CD4-positive, alpha-beta T cell treated with Interleukin-6 at 100 ng/mL for 8 hours (primary cell): ENCODE measurements at places on chromosomes 7 and 10.
A peak's percentile ranks its signal among the peaks of the same experiment; 100 is the strongest.

- DNase-seq = no peak
Observed at GRCh38 chr10:101828766-101829551, 10.7 kb upstream of the OGA start.

DNA sequence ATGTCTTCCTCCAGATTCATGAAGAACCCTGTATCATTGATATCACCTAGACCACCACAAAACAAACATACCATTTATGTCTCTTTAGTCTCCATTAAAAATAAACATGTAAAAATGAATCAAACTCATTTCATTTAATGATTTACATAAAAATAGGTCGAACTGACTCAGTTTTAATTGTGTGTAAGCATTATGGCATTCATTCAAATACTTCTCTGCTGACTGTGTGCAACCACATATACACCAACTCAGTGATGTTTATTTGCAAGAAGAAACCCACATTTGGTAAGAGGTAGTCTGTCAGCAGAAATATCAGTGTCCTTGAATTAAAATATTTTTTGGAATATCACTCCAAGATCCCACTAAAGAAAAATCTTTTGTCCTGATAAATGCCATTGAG lies 30.5 kb downstream of the ABCB1 start:
- DNase-seq = no peak

- no peak for DNase-seq
Observed at GRCh38 chr10:103079946-103080345, 113.1 kb downstream of the NT5C2 start.

- no peak for DNase-seq
Observed at GRCh38 chr10:338171-339037, 203.1 kb downstream of the ZMYND11 start.

DNA sequence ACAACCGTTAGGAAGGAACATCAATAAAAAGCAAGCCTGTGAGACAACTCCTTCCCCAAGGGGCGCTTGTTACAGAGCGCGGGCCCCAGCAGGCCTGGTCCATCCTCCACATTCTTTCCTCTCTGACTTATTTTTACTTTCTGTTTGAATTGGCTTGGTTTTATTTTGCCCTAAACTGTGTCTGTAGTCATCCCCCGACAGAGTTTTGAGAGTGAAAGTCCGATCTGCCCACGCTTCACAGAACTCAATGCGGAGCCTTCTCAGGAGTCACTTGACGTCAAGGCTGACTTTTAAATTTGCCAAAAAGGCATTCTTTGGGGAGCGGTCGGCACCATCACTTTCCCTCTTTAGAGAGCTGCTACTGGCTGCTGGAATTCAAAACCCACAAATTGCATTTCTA lies 150.1 kb upstream of the KLF6 start:
- DNase-seq = peak; percentile 42

GRCh38 chr10:91799612-91799975 lies 1.4 kb downstream of the TNKS2 start:
- DNase-seq = no peak

DNA sequence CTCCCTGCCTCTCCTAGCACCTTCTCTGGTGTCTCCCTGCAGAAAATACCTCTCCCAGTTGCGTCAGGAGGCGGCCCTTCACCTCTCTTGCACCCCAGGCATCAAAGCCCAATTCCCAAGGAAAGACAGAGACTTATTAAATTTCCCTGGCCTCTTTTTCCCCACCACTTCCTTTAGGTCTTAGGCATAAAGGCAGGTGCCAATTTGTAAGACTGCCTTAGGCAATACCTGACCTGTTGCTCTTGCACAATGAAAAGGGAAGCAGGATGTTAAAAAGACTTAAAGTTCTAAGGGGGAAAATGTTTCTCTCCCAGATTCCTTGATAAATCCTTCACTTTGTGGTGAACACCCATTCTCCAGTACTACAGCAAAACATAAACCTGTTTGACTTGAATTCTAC lies 186.7 kb downstream of the SLC25A13 start:
- no peak for DNase-seq

- no peak for DNase-seq
Observed at GRCh38 chr10:124570646-124571045, 109.0 kb downstream of the LHPP start.

GRCh38 chr7:1920266-1920681 lies 250.2 kb downstream of the ELFN1 start:
- peak; percentile 61 for DNase-seq

DNA sequence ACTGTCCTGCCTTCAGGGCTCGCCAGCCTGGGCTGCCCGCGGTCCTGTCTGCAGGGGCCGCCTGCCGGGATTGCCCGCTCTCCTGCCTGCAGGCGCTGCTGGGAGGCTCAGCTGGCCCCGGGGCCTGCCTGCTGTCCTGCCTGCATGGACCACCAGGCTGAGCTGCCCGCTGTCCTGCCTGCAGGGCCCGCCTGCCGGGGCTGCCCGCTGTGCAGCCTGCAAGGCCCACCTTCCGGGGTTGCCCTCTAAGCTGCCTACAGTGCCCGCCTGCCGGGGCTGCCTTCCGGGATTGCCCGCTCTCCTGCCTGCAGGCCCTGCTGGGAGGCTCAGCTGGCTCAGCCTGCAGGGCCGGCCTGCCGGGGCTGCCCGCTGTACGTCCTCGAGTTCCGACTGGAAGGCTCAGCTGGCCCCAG lies 164.4 kb downstream of the GLRX3 start:
- no peak for DNase-seq

DNA sequence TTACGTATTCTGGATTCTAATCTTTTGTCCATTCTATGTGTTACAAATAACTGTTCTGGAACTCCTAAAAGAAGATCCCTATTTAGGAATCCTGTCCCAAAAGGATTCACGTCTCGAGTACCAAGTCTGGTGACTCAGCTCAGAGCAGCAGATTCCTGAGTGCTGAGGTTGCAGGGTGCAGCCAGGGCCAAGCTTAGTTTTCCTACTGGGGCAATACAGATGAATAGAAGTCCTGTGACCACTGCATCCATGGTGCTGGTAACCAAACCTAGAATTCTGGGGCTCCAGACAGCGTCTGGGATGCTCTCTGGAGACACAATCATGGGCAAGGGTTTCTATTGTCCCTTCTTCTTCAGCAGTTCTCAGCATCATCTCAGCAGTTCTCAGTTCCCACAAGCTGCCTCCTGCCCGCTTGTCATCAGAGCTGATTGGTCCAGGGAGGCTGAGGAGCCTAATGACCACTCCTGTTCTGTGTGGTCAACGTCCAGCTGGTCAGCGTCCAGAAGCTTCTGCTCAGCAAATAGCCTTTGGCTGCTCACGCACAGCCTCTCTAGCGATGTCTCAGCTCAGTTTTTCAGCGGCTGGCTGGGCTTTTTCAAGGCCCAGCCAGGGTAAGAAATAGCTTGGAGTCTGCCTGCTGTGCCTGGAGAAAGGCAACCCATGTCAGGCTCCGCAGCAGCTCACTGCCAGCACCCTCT lies 50.4 kb upstream of the C7orf33 start:
- no peak for DNase-seq

DNA sequence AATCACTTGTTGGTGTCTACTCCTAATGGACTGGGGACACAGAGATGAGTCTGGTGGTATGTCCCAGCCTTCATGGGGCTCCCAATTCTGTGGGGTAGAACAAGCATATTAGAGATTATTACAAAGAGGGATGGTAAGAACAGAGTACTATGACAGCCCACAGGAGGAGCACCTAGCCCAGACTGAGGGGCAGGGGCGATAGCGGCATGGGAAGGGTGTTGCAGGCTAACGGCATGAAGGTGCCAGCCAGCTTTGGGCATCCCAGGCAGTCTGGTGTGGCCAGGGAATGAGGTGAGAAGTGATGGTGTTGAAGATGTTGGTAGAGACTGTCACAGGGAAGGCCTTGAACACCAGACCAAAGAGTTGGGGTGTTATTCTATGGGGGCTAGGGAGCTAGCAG lies 280.0 kb downstream of the RPS24 start:
- no peak for DNase-seq

DNA sequence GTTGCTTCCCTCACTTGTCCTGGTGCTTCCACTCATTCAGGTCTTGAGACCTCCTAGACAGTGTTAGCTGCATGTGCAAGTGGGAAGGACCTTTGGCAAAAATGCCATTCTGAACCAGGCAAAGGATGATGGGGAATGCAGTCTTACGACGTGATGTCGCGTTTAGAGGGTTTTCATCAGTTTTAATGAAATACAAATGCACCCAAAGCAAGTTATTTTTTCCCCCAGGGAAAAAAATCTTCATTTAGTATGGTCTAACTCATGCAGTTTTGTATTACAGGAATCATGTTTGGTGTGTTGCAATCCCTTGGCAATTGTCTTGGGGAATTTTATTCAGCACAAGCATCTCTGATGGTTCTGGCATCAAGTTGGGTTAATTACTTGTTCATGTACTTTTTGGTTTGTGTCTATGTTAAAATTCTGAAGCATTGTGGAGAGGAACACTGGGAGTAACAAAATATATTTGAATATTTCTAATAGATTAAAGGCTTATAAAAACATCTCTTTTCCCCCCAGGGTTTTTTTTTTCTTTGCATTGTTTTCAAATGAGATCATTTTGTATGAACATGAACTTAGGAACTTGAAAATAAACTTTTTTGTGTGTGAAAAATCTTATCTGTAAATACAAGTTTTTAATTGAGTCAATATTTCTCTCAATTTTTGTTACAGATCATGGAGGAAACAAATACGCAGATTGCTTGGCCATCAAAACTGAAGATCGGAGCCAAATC lies 188.9 kb downstream of the BICC1 start:
- no peak for DNase-seq

- no peak for DNase-seq
Observed at GRCh38 chr7:149063476-149063875, 27.0 kb downstream of the ZNF786 start.

DNA sequence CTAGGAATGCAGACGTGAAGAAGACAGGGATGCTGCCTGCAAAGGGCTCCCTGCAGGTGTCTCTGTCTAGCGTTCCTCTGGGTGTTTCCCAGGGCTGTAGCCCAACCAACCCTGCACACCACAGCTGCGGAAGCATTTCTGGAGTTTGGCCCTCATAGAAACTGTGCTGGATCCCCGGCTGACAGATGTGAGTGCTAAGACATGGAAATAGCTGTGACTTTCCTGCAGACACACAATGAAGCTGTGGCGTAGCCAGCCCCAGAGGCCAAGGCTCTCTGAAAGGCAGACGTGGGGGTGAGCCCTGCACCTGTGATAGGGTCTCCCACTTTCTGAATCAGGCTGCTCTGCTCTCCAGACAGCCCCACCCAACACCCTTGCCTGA lies 44.8 kb downstream of the ADCYAP1R1 start:
- no peak for DNase-seq

DNA sequence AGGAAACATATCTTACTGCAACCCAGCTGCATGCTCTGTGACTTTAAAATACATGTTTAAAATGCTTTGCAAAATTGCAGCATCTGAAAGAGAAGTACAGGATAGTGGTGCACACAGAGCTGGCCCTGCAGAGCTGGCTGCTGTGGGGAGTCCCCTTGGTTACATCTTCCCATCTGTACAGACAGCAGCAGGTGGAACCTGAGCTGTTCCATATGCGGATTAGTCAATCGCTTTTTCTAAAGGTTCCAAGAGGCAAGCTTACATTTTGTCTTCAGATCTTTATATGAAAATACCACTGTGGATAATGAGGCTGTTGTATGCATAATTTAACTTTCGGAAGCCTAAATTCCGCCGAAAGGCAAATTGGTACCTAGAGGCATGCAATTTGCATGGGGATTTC lies 444.1 kb downstream of the NRG3 start:
- DNase-seq = no peak

DNA sequence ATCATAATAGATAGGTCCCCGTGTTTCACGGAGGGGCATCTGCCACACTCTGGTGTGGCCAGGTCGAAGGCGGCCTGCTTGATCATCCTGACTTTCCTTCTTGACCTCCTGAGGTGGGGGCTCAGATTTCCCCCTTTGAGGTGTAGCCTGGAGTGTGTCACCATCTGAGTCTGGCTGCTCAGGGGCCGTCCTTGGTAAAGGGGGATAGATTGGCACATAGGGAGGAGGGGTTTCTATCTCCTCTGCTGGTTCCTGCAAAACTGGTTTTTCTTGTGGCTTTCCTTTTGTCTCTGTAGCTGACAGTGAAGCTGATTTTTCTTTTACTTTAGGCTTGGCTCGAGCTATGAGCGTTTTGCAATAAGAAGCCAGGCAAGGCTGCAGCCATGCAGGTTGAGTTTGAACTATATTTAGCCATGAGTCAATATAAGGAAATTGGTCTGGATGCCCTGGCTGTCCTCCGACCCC lies 7.1 kb upstream of the ZNF117 start:
- DNase-seq = no peak

DNA sequence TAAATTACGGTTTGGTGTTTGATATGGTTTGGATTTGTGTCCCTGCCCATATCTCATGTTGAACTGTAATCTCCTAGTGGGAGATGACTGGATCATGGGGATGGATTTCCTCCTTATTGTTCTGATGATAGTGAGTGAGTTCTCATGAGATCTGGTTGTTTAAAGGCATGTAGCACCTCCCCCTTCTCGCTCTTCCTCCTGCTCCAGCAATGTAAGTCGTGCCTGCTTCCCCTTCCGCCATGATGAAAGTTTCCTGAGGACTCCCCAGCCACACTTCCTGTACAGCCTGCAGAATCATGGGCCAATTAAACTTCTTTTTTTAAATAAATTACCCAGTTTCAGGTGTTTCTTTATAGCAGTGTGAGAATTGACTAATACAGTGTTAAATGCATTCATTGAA lies 116.6 kb downstream of the DOCK4 start:
- DNase-seq = no peak

- no peak for DNase-seq
Observed at GRCh38 chr7:1538544-1539180, 8.2 kb downstream of the MAFK start.

DNA sequence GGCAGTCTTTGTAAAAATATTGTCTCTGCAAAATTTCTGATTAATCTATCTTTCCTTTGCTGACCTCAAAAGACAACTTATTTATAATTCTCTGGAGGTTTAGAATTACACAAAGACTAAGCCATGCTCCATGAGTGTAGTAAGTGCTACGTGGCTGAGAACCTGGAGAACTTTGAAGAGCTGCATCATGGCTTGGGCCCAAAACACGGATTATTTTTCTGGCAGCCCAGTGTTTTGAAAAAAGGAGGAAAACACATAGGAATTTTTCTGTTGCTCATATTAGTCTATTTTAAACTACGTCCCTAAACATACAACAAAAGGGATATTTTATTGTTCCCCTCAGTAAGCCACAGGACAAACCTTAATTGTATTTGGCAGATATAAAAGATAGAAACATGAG lies 360.7 kb upstream of the MYO3A start:
- DNase-seq = no peak

DNA sequence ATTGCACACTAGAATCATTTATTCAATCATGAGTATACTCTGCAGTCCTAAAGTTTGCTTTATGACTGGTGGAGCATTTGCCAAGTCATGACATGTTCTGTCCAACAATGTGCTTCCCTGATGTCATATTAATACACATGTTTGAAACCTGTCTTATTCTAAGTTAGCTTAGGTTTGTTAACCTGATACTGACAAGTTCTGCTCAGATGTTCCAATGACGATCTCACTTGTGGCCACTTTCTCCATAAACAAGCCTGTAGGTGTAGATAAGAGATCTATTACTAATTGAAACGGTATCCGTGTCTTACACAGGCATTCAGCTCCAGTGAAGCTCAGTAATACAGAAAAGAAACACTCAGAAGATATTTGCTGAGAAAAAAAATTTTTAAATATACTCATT lies 64.9 kb downstream of the GPR37 start:
- no peak for DNase-seq

- peak; percentile 70 for DNase-seq
Observed at GRCh38 chr7:6516387-6516983, 34.8 kb downstream of the GRID2IP start.
